Anterior cingulate cortex (tissue), 58 donors: ENCODE measurements at places on chromosomes 7 and 10.

- no peak for DNase-seq
These were observed 575.6 kb downstream of the KIF20B start for GRCh38 chr10:90276894-90277475.

DNA sequence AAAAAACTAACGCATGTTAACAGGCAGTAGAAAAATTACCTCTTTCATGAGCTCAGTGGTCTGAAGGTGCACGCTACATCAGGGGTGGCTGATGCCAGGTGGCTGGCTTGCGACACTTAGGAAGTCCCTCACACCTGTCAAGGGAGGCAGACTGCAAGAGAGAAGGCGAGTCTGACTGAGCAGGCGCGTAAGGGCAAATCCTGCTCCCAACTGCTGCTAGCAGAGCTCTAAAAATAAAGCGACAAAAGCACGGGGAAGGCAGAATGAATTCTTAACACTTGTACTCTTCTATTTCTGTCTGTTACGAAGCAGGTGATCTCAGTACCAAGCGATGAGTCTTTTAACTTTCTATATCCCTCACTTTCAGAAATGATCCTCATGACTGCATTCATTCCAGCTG is 33.1 kb downstream of the CACNA2D1 start:
- DNase-seq: peak; percentile 10

- no peak for DNase-seq
These were observed 964.4 kb downstream of the PCDH15 start for GRCh38 chr10:53836638-53837037.

DNA sequence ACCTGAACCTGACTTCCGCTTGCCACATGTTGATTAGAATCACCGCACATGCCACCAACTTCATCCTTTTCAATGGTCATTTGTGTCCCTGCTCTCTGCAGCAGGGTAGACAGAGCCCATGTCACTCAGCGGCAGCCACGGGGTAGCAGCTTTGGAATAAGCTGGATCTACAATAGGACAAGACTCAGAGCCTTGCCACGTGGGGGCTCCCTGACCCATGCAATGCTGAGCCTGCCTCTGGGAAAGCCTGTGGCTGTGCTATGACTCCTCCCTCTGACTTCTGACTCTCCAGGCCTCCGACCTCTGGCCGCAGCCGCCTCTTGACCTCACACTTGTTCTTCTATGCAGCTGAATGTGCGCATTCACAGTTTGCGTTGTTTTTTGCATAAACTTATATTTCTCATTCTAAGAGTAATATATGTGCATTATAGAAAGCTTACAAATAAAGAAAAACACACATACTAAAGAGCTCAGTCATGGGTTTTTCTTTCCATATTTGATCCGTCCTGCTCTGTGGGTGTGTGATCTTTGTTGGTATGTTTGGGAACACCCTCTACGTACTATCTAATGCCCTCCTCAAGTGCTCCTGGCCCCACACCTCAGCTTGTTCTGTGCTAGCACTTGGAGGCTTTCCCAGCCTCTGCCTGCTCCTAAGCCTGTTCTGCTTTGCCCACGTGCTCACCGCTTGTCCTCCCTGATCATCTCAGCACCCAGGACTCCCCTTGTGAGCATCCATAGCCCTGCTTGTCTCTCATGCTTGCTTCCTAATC is 198.0 kb upstream of the MKI67 start:
- no peak for DNase-seq
